ENCODE measurements at places on chromosomes 6 and 20.

DNA sequence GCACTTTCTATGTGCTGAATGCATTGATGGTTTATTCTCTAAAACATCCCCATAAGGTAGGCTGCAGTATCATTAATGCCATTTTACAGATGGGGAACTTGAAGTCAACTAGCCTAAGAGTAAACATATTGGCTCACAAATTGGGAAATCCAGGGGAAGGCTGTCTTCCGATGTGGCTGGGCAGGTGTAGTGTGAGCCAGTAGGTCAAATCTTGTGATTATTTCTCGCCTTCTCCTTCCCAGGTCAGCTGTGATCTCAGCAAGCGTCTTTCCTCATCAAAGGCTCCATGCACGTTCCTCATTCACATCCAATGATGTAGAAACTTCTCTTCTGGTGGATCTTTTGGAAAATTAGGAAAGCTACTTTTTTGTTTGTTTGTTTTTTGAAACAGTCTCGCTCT lies 94.1 kb upstream of the SHLD1 start:
- DNase-seq = no peak

GRCh38 chr6:139944131-139944530 lies 569.7 kb upstream of the CITED2 start:
- DNase-seq = no peak

DNA sequence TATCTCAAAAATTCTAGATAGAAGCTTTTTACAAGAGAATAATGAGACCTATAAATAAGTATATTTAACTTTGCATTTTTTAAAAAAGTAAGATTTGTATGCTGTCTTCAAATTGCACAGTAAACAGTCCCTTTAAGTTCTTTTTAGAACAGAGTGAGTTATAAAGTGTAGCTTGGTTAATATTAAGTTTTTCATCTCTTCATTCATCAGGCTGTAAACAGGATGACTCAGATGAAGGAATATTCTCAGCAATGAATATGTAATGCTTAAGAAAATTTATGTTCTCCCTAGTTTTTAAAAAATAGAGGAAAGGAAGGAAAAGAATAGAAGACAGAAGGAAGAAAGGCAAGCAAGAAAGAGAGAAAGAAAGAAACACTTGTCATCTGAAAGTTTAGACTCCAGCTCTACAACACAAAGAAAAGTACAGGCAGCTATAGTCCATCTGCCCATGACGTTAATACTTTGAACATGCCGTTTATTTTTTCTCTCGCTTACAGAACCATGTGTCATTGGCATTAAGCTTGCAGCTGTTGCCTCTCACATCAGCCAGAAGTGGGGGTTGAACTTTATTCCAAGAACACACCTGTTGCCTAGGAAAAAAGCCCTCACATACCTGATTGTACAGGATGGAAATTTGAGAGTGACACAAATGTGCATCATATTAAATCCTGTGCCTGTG lies 36.1 kb downstream of the CAP2 start:
- DNase-seq = no peak

DNA sequence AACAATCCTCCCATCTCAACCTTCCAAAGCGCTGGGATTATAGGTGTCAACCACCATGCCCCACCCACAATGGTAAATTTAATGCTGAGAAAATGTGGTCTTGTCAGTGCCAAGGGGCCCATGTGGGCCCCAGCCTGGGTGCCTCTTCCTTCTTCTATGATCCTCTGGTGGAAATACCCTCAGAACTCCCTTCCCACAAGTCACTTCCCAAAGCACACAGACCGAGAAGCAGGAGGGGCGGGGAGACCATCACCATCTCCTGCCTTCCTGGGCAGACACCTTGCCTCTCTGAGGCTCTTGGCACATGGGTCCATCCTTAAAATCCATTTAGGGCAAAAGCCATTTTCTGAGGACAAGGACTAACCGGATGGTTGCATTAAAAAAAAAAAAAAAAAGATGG lies 59.0 kb downstream of the NOL4L start:
- no peak for DNase-seq

GRCh38 chr20:33415948-33416347 lies 14.6 kb upstream of the CDK5RAP1 start:
- DNase-seq = no peak

DNA sequence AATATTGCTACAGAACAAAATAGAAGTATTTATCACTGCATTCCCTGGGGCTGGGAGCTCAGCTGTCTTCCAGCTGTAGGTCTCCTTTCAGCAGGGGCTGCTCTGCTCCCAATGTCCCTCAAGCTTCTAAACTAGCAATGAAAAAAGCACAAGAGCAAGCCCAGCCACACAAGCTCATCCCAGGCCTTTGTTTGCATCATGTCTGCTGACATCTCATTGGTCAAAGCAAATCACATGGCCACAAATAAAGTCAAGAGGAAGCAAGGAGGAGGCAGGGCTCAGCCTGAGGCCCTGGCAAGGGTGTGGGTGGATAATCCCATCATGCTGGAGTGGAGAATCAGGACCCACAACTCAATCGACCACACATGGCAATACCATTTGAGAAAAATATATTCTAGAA lies 2.2 kb upstream of the BFSP1 start:
- no peak for DNase-seq
